WTC11 (cell line): ENCODE measurements at places on chromosomes 7 and 10.
A peak's percentile ranks its signal among the peaks of the same experiment; 100 is the strongest.

GRCh38 chr7:130662426-130662825, 6.1 kb downstream of the COPG2 start:
- no peak for DNase-seq

- no peak for DNase-seq
These were observed 34.8 kb downstream of the CFAP43 start for GRCh38 chr10:104197364-104197763.

GRCh38 chr10:129027906-129028305, 439.1 kb upstream of the MGMT start:
- DNase-seq, result no peak

DNA sequence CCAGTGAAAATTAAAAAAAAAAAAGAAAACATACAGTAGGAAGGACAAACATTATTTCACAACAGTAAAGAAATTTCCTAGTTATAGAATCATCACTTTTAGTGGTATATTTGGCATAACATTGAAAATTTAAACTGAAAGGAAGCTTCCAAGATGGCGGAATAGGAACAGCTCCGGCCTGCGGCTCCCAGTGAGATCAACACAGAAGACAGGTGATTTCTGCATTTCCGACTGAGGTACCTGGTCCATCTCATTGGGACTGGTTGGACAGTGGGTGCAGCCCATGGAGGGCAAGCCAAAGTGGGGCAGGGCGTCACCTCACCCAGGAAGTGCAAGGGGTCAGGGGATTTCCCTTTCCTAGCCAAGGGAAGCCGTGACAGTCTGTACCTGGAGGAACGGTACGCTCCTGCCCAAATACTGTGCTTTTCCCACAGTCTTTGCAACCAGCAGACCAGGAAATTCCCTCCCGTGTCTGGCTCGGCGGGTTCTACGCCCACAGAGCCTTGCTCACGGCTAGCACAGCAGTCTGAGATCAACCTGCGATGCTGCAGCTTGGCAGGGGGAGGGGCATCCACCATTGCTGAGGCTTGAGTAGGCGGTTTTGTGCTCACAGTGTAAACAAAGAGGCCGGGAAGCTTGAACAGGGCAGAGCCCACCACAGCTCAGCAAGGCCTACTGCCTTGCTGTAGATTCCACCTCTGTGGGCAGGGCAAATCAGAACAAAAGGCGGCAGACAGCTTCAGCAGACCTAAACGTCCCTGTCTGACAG, 19.4 kb downstream of the PON3 start:
- no peak for DNase-seq

DNA sequence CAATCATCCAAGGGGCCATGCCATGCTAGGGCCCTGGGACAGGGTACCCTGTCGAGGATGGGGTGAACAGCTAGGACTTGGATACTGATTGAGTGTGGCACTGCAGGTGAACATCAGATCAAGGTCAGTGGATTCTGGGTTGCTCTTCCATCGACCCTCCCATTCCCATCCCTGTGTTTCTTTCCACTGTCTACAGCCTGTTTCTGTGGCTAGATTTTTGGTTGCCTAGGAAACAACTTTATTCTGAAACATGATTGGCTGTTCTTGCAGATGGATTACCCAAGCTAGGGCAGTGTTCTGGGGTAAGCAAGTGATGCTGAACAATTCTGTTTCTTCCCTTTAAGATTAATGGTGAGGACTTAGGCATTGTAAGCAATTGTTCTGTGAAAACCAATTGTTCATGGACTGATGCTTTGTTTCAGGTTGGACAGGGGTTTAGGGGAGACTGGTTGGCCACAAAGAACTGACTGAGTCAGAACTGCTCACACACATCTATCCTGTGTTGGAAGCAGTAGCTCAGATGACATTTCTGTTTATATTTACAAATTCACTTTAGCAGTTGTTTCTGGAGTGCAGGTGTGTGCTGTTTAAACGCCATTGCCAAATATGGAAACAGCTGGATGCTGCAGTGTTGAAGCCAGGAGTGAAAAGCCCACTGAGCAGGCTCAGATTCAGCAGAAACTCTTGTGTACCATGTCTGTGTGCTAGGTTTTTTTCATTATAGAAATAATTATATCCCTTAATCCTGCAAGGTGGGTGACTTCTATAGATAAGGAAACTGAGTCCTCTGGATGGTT, 102.3 kb upstream of the BTBD16 start:
- DNase-seq, result no peak

- DNase-seq, result no peak
These were observed 77.5 kb downstream of the CDK6 start for GRCh38 chr7:92758796-92759431.

DNA sequence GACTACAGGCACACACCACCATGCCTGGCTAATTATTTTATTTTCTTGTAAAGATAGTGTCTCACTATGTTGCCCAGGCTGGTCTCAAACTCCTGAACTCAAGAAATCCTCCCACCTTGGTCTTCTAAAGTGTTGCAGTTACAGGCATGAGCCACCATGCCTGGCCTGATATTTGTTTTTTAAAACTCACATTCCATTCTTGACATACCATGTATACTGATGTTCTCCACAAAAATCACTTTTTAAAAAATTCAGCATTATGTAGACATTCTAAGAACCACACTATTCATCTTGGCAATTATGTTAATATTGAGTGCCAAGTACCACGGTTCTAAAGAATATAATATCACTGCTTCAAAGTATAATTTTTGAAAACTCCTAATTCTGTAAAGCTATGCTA, 43.5 kb downstream of the IDE start:
- no peak for DNase-seq

DNA sequence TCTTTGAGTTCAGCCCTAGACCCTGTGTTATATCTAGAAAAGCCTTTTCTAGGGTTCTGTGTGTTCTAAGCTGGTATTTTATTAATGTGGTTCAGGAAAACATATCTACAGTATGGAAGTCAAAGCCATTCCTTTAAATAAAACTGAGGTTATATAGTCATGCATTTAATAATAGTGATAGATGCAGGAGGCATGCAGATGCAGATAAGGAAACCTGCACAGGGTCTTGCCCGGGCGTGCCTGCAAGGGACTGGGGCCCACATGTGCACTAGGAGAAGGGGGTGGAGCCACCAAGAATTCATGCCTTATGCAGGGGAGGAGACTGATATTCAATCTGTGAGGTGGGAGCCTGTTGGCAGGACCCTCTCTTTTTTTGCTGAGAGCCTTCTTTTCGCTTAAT, 171.5 kb downstream of the PRPF18 start:
- peak; percentile 25 for DNase-seq

- DNase-seq, result peak; percentile 18
These were observed 642.2 kb downstream of the SH2D4B start for GRCh38 chr10:81179805-81180452.

DNA sequence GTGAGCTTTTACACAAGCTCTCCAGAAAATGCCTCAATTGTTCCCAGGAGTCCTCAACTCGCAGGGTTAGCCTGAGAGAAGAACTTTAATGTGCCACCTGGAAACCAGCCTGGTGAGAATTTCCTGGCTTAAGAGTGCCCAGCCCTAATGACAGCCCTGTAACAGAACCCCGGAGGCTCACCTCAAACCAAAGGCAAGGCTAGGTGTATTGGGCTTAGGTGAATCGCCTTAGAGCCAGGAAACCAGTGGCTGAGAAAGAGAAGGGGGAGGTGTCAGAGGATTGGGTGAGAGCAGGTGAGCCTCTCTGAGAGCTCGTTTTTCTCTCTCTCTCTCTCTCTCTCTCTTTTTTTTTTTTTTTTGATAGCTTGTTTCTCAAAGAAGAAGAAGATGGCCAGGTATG, 7.3 kb downstream of the OCM2 start:
- no peak for DNase-seq

DNA sequence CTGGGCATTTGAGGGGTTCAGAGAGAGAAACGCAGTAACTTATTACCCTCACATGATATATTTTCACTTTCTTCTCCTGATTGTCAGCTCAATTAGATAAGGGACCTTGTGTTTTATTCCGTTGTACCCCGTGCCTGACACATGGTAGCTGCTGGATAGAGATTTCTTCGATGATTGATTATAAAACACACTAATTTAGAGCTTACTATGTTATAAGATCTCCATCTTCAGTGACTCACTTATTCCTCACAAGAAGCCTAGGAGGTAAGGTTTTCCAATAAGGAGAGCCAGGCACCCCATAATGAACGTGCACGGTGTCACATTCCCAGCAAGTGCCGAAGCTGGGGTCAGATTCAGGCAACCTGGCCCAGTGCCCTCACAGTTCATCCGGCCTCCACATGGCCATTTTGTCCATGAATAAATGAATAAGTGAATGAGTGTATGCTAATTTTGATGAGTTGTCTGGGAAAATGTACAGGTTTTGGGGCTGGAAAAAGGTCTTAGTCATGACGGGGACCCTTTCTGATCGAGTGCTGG, 138.1 kb upstream of the CDCA7L start:
- no peak for DNase-seq

DNA sequence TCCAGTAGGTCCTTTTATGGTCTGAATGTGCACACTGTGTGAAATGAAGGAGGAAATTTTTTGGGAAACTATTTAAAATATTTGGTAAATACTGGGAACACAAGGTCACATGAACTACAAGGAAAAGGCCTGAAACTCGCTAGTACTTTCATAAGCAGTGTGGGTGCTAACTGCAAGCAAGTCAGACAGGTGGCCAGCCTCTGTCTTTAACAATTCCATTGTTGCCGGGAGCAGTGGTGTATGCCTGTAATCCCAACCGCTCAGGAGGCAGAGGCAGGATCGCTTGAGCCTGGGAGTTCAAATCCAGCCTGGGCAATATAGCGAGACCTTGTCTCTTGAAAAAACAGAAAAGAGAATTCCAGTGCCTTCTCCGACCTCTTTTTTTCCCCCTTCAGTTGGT, 37.5 kb downstream of the SMURF1 start:
- DNase-seq, result no peak

DNA sequence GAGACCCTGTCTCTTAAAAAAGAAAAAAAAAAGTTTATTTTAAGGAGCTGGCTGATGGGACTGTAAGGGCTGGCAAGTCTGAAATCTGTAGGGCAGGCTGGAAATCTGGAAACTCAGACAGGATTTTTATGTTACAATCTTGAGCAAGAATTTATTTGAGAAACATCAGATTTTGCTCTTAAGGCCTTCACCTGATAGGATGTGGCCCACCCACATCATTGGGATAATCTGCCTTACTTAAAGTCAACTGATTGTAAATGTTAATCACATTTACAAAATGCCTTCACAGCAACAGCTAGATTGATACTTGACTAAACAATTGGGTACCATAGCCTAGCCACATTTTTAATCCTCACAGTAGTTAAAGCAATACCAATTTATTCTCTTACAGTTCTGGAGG, 11.5 kb downstream of the MINDY4 start:
- DNase-seq, result no peak

GRCh38 chr10:29039677-29040189, 249.1 kb upstream of the LYZL1 start:
- no peak for DNase-seq

GRCh38 chr7:52857367-52857766, 178.1 kb upstream of the POM121L12 start:
- no peak for DNase-seq
